ENCODE measurements at places on chromosomes 13 and 19. TPM values are rescaled to one million over a fixed set of nuclear protein-coding genes. Genes with fewer than 3 reads are reported as not detected.

The ZNF737 gene
- 52.9 TPM for total RNA-seq

- peaks cover 45% of the 10 kb centered on the region for H3K36me3 ChIP-seq
- H3K27ac ChIP-seq: no peak overlapping the region
- H3K27me3 ChIP-seq: no peaks in the 10 kb centered on the region
- H3K4me3 ChIP-seq: no peak overlapping the region
- peaks cover 8% of the 10 kb centered on the region for H3K4me1 ChIP-seq
These were observed 10.3 kb downstream of the TMTC4 start for GRCh38 chr13:100664171-100664900.

DNA sequence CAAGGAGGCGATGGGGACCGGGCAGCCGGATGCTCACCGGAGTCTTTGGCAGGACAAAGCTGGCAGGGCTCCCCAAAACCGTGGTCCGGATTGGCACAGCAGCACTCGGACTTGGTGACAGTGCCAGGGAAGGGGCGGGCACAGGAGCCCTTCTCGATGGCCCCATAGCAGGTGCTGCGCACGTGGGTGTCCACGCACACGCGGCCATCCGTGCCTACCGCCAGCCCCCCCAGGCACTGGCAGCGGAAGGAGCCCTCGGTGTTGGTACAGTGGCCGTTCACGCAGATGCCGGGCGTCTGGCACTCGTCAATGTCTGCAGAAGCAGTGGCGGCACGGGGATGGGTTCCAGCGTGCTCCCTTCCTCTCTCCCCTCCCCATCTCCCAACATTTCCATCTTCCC is 17.9 kb downstream of the FBN3 start:
- no peaks in the 10 kb centered on the region for H3K4me1 ChIP-seq
- peaks cover 2% of the 10 kb centered on the region for H3K27me3 ChIP-seq
- H3K27ac ChIP-seq: no peak overlapping the region
- H3K36me3 ChIP-seq: no peaks in the 10 kb centered on the region
- no peak for DNase-seq

- no peaks in the 10 kb centered on the region for H3K36me3 ChIP-seq
- no peaks in the 10 kb centered on the region for H3K27me3 ChIP-seq
- no peak overlapping the region for H3K27ac ChIP-seq
- no peaks in the 10 kb centered on the region for H3K4me1 ChIP-seq
- no peak overlapping the region for H3K4me3 ChIP-seq
These were observed 1253.2 kb upstream of the PRR20A start for GRCh38 chr13:55887561-55887960.

DNA sequence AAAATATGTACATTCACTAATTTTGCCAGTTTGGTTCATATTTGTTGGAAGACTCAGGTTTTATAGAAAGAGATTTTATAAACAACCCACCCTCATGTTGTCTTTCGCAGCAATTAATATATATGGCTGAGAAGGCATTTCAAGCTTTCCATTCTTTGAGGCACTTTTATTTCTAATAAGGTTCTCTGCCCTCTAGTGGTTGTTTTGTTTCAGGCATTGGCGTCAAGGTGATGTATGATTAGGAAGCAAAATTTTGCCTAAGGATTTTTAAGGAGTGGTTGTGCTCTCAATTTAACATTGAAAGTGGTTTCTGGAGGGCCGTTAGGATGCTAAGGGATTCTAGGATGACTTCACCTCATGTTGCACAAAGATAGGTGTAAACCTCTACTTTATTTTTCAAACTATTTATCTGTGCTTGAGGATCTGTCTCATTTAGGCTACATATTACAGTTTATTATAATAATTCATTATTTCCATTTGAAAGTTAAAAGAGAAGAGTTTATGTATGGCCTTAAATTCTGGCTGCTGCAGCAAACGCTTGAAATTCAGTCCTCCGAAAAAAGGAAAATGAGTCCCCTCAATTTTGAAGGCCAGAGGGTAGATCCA is 35.9 kb downstream of the OXGR1 start:
- no peak for DNase-seq
- H3K4me1 ChIP-seq: no peaks in the 10 kb centered on the region
- no peak overlapping the region for H3K27ac ChIP-seq

GRCh38 chr13:39450176-39450575 is 152.8 kb downstream of the LHFPL6 start:
- no peaks in the 10 kb centered on the region for H3K36me3 ChIP-seq
- peaks cover 20% of the 10 kb centered on the region for H3K4me1 ChIP-seq
- no peak for DNase-seq
- peaks cover 10% of the 10 kb centered on the region for H3K27me3 ChIP-seq
- no peak overlapping the region for H3K4me3 ChIP-seq

DNA sequence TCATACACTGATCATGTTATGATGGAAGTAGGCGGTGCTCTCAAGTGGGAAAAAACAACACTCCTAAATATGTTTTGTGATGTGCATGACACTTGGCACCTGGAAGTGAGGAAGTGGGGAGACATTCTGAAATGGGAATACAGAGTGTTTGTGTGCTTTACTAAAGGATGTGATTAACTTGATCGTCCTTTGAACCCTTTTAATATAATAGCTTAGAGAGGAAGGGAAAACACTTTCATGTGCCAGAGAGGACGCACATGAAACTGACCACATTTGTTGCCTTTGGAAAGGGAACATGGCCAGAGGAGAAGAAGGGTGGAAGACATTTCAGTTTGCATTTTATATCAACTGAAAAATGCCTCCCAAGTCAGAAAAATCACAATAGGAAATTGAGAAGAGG is 31.4 kb downstream of the SMAD9 start:
- no peak for DNase-seq
- no peaks in the 10 kb centered on the region for H3K36me3 ChIP-seq
- no peaks in the 10 kb centered on the region for H3K4me1 ChIP-seq
- H3K4me3 ChIP-seq: no peak overlapping the region
- no peak overlapping the region for H3K27ac ChIP-seq

GRCh38 chr19:42693760-42694350 is 46.4 kb downstream of the PSG3 start:
- peaks cover 2% of the 10 kb centered on the region for H3K4me1 ChIP-seq
- no peak overlapping the region for H3K27ac ChIP-seq
- H3K36me3 ChIP-seq: no peaks in the 10 kb centered on the region
- peaks cover 33% of the 10 kb centered on the region for H3K27me3 ChIP-seq
- H3K4me3 ChIP-seq: no peak overlapping the region

DNA sequence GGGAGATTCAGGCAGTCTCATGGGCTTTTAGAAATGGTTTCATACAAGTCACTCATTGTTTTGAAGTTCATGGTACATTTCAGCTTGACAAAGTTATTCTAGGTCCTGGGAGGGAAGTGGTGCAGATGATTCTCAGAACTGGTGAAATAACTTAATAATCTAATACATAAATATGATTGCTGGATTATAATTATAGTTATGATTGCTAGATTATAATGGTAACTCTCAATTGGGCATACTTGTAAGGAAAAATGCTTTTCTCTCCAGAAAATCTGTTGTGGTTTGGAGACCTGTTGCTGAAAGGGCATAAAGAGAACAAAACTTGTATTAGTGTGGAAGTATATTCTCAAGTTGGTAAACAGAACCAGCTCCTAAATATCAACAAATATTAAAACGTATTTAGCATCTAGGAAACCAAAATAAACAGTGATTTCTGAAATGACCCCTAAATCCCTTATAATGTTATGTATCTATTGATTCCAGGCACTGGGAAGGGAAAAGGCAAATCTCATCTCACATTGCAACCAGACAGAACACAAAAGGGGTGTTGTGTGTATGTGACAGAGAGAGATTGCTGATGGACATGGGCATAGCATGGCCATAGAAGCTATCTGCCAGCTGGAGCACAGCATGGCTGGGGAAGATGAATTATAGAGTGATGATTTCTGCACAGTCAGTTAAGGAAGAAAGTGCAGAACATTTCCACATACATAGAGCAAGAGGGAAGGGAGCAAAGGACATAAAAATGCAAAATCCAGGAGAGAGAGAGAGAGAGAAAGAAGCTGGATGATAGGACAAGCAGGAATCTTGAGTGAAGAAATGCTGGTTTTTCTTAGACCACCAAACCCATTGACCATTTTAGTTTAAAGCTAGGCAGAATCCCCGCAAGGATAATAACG is 87.1 kb upstream of the FRY start:
- peaks cover 5% of the 10 kb centered on the region for H3K27me3 ChIP-seq
- H3K4me1 ChIP-seq: no peaks in the 10 kb centered on the region

DNA sequence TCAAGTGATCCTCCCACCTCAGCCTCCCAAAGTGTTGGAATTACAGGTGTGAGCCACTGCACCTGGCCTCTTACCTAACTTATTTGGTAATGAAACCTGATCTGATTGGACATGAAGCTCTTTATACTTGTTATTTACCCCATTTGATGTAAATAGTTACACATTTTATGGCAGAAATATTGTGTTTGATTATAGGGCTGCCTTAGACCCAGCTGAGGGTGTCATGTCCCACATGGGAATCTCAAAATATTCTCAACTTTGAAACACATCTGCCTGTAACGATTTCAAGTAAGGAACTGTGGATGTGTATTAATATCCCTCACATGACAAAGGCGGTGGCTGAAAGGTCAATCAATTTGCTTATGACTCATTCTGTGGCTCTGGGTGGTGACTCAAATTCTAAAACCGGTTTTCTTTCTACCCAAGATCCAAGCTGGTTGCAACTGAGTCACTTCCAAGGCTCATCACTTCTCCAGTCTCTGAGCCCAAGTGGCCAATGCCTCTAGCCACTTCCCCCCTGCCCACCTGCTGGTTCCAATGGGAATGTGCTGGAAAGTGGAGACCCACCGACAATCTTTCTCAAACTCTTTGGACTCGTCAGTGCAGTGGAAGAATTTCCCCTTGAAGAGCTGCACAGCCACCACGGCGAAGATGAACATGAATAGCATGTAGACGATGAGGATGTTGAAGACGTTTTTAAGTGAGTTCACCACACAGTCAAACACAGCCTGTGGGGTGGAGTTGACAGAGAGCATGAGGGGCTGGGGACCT is 110.9 kb downstream of the IER2 start:
- no peak overlapping the region for H3K27ac ChIP-seq
- no peak for DNase-seq
- H3K4me1 ChIP-seq: peaks cover 17% of the 10 kb centered on the region
- no peak overlapping the region for H3K4me3 ChIP-seq

The PABPC3 gene
- 1.0 TPM for total RNA-seq

DNA sequence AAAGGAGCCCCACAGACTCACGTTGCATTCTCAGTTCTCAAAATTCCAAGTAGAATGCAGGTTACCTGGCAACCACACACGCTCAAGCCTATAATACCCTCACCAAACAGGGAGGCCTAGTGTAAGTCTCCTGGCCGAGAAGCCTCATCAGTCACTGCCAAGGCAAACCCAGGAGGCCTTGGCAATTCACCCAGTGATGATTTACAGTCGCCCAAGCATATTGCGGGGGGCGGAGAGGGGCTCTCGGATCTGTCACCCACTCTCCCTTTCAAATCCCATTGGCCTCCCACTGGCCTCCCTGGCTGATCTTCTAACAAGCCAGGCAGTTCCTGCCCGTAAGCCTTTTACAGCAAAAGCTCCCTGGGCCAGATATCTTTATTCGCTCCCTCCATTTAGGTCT is 1.1 kb downstream of the AKAP8L start:
- DNase-seq: no peak
- peaks cover 35% of the 10 kb centered on the region for H3K36me3 ChIP-seq
- H3K27me3 ChIP-seq: no peaks in the 10 kb centered on the region
- H3K4me1 ChIP-seq: peaks cover 29% of the 10 kb centered on the region

GRCh38 chr13:71685072-71685471 is 181.9 kb downstream of the DACH1 start:
- H3K4me3 ChIP-seq: no peak overlapping the region
- H3K4me1 ChIP-seq: no peaks in the 10 kb centered on the region
- no peaks in the 10 kb centered on the region for H3K27me3 ChIP-seq
- H3K27ac ChIP-seq: no peak overlapping the region
- no peaks in the 10 kb centered on the region for H3K36me3 ChIP-seq

- H3K4me3 ChIP-seq: no peak overlapping the region
- no peaks in the 10 kb centered on the region for H3K36me3 ChIP-seq
- DNase-seq: no peak
- no peaks in the 10 kb centered on the region for H3K27me3 ChIP-seq
- H3K4me1 ChIP-seq: peaks cover 7% of the 10 kb centered on the region
These were observed 16.1 kb upstream of the STRN4 start for GRCh38 chr19:46762245-46762890.

- no peaks in the 10 kb centered on the region for H3K36me3 ChIP-seq
- peaks cover 66% of the 10 kb centered on the region for H3K4me1 ChIP-seq
- peak overlapping the region; percentile 23 for H3K4me3 ChIP-seq
- H3K27me3 ChIP-seq: no peaks in the 10 kb centered on the region
- peak overlapping the region; percentile 84 for H3K27ac ChIP-seq
These were observed 1.7 kb downstream of the ETFB start for GRCh38 chr19:51364200-51365106.

The GPR183 gene
- total RNA-seq: 8.4 TPM

DNA sequence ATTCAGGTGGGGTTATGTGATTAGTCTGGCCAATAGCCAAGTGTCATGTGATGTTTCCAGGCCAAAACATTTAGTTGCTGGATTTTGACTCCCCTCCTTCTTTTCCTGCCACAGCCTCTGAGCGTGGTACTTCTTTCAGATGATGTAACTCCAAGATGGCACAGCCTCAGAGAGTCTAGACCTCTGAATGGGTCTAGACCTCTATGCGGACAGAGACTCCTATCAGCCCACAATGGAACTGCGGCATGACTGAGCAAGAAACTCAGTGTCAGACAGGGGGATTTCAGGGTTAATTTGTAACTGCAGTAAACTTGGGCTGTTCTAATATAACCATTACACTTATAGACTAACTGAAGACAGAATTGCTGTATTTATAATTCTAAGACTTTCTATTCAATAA is 42.6 kb upstream of the ZDHHC20 start:
- H3K27ac ChIP-seq: no peak overlapping the region
- no peaks in the 10 kb centered on the region for H3K4me1 ChIP-seq
- peaks cover 84% of the 10 kb centered on the region for H3K36me3 ChIP-seq
- no peak overlapping the region for H3K4me3 ChIP-seq

DNA sequence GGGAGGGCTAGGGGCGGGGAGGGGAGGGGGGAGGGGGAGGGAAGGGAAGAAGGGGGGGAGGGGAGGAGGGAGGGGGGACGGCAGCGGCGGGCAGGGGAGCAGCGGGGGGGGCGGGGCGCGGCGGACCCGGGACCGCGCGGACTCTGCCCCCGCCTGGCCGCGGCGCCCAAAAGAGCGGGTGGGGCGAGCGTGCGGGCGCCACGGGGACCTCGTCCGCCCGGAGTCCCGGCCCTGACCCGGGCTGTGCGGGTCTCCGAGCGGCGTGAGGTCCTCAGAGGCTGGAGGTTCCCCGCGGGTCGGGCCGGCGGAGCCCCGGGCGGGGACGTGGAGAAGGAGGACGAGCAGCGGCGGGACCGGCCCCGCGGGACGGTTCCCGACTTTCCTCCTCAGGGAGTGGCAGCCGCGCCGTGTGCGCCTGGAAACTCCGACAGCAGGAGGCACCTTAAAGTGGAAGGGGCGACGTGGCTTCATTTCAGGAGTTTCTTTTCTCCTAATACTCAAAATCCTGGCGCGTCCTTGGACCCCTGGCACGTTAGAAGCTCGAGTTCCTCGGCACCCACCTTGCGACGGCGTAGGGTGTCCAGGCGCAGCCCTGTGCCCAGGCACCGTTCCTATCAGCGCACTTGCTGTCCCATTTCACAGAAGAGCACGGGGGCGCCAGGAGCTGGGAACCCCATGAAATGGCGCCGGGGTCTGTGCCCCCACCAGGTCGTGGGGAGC is 518 bp upstream of the PLPP2 start:
- no peak for DNase-seq
- H3K4me1 ChIP-seq: peaks cover 24% of the 10 kb centered on the region
- H3K27ac ChIP-seq: no peak overlapping the region
- peak overlapping the region; percentile 21 for H3K4me3 ChIP-seq
- H3K36me3 ChIP-seq: no peaks in the 10 kb centered on the region

Measured in naive thymus-derived CD8-positive, alpha-beta T cell (primary cell).